ENCODE measurements at places on chromosomes 6 and 20. TPM values are rescaled to one million over a fixed set of nuclear protein-coding genes. Genes with fewer than 3 reads are reported as not detected.

Gene ANGPT4
- total RNA-seq: 0.23 TPM

Gene MAFB
- total RNA-seq: 4.2 TPM

Gene KCNB1
- 14.8 TPM for total RNA-seq

Gene SRMS
- not detected for total RNA-seq

Gene PRDM1
- 1.8 TPM for total RNA-seq

Gene TDRD6
- total RNA-seq: 0.46 TPM

Gene ESR1
- 0.92 TPM for total RNA-seq

Gene PCMT1
- total RNA-seq: 162 TPM

Gene PDRG1
- total RNA-seq: 10.4 TPM

All from diencephalon (tissue), 1 donor.